ENCODE measurements at places on chromosomes 1 and 21.

GRCh38 chr21:36059823-36060158, 535 bp downstream of the SETD4 start:
- no peak for DNase-seq

- DNase-seq: no peak
Observed at GRCh38 chr21:43825936-43826622, 36.7 kb downstream of the RRP1 start.

GRCh38 chr21:44392916-44393315, 39.5 kb downstream of the TRPM2 start:
- DNase-seq: no peak

DNA sequence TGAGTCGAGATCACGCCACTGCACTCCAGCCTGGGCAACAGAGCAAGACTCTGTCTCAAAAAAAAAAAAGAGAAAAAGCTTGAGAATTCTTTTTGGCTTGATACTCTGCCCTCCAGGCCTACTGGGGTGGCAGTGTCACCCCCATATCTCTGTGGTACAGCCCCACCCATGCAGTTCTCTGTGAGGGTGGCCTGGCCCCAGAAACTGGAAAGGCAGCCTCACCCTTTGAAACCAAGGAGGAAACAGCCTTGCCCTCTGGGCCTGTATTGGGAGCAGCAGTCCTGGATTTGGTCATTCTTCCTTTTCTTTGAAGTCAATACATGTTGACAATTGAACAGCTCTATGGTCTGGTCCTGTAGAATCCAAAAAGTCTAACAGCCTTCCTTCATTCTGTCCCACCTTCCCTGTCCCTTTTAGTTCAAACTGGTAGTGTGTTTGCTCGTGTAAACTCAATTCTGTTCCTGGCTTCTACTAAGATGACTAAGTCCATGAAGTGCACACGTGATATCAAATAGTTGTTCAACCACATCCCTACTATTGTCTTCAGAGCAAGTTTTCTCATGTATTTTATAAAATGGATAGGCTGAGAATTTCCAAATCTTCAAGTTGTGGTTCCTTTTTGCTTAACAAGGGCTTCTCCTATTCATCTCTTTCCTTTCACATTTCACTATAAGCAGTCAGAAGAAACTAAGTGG, 13.2 kb downstream of the ST7L start:
- DNase-seq: no peak
